Naive thymus-derived CD4-positive, alpha-beta T cell (primary cell): ENCODE measurements at places on chromosomes 12 and 14. TPM values are rescaled to one million over a fixed set of nuclear protein-coding genes. Genes with fewer than 3 reads are reported as not detected.
A peak's percentile ranks its signal among the peaks of the same experiment; 100 is the strongest.

Gene IFNG-AS1
- 0.28 and 0.31 TPM in 2 replicates for total RNA-seq

DNA sequence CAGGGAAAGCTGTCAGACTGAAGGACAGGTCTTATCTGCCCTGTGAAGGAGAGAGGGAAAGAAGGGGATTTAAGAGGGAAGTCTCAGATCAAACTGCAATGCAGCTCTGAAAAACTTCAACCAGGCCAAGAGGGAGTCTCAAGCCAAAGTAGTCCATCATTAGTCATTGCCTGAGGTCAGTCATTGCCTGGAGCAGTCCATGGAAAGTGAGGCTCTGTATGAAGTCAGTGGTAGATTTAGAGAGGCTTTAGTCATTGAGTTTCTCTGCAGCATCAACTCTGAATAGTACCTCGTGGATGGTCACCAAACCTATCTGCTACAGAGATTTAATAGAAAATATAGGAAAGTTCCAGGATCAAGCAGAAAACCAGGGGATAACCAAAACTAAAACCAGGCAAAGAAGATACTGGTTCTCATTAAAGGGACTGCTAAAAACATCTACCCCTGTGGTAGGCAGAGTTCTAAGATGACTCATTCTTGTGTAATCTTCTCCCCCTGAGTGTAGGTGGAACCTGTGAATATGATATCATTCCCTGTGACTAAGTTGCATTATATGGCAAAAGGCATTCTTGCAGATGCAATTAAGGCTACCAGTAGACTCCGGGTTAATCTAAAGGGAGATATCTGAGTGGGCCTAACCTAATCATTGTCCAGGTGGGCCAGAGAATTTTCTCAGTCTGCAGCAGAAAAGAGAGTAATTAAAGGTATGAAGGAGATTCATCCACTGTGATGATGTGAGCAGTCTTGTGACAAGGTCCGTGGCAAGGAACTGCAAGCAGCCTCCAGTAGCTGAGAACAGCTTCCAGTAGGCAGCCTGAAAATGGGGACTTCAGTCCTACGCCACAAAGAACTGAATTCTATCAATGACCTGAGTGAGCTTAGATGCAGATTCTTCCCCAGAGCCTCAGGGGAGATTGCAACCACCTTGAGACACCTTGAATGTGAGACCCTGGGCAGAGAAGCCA lies 123.1 kb downstream of the GALC start:
- H3K27me3 ChIP-seq, result no peaks in the 10 kb centered on the region
- no peak overlapping the region for H3K27ac ChIP-seq
- DNase-seq, result no peak
- H3K36me3 ChIP-seq, result no peaks in the 10 kb centered on the region
- H3K4me3 ChIP-seq, result no peak overlapping the region

- H3K4me1 ChIP-seq, result no peaks in the 10 kb centered on the region
- H3K27ac ChIP-seq, result no peak overlapping the region
- no peak overlapping the region for H3K4me3 ChIP-seq
- no peak for DNase-seq
- no peaks in the 10 kb centered on the region for H3K36me3 ChIP-seq
These were observed 101.9 kb upstream of the BMP4 start for GRCh38 chr14:54058505-54058904.

- H3K27ac ChIP-seq, result no peak overlapping the region
- H3K27me3 ChIP-seq, result no peaks in the 10 kb centered on the region
- no peaks in the 10 kb centered on the region for H3K4me1 ChIP-seq
- no peaks in the 10 kb centered on the region for H3K36me3 ChIP-seq
These were observed 23.7 kb upstream of the NXPH4 start for GRCh38 chr12:57192920-57193319.

Gene DEPDC4
- total RNA-seq, result 0.74 TPM

GRCh38 chr14:67447033-67447381 lies 35.0 kb upstream of the PLEK2 start:
- no peaks in the 10 kb centered on the region for H3K4me1 ChIP-seq
- H3K4me3 ChIP-seq, result no peak overlapping the region

DNA sequence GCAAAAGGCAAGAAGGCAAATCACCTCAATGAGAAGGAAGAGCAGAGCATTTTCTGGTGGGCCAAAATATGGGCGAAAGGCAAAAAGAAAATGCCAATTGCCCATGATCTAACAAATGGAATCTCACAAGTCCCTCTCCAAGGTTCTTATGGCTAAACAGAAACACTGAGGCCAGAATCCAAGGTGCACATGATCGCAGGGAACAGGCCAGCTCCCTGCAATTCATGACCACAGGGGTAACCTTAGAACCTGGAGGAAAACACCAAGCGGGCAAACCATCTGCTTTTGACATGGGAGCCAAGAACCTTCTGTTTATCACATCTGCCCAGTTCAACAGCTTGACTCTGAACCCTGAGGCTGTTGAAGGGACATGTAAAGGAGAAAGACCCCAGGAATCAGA lies 60.0 kb downstream of the NT5DC3 start:
- H3K4me3 ChIP-seq, result no peak overlapping the region
- no peaks in the 10 kb centered on the region for H3K27me3 ChIP-seq
- no peak overlapping the region for H3K27ac ChIP-seq
- H3K36me3 ChIP-seq, result peaks cover 39% of the 10 kb centered on the region
- H3K4me1 ChIP-seq, result no peaks in the 10 kb centered on the region

DNA sequence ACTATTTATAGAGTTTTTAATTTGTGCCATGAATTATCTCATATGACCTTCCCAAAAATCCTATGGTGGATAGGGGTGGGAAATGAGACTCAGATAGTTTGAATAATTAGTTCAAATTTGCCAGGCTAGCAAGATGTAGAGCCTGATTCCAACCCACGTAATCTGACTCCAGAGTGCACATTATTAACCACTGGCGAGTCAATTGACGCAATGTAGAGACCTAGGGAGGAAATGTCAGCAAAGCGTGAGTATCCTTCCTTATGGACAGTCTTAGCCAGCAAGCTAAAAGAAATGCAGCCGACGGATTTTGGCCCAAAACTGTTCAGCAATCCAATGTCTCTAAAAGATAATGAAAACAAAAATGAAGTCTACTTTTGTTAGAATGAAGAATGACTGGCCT lies 193.3 kb upstream of the KRR1 start:
- no peak overlapping the region for H3K4me3 ChIP-seq
- H3K36me3 ChIP-seq, result no peaks in the 10 kb centered on the region

Gene MAP1LC3B2
- 0.48 and 1.3 TPM in 2 replicates for total RNA-seq

- no peak overlapping the region for H3K4me3 ChIP-seq
- H3K27me3 ChIP-seq, result no peaks in the 10 kb centered on the region
- no peak for DNase-seq
- no peak overlapping the region for H3K27ac ChIP-seq
- no peaks in the 10 kb centered on the region for H3K4me1 ChIP-seq
These were observed 142.2 kb upstream of the CNOT2 start for GRCh38 chr12:70101064-70101463.

Gene ADCY4
- total RNA-seq, result 4.6 TPM

DNA sequence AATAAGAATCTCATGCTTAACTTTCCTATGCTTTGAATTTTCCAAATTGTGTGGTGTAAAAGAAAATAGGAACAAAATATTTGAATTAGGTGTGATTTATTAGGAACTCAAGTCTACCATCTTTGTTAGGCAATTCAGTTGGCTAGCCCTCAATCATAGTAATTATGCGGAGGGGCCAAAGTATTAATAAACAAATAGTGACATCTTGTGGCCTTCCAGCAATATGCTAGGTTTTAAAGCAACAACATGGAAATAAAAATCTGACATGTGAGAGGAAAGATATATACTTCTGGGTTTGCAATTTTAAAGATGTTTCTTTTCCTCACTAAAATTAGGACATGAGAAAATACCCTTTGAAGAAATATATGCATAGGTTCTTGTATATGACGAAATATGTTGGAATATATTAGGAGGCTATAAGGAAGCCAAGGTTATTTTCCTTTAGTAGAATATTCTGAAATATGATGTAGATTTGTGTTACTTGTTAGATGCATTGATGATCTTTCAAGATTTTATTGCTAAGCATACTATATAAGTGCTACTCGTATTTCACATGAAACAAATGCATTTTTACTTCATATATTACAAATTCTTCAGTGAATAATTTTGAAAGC lies 200.4 kb downstream of the PTPRO start:
- no peak for DNase-seq
- H3K4me1 ChIP-seq, result no peaks in the 10 kb centered on the region
- no peaks in the 10 kb centered on the region for H3K36me3 ChIP-seq
- H3K27ac ChIP-seq, result no peak overlapping the region

GRCh38 chr12:119683413-119683812 lies 15.5 kb downstream of the PRKAB1 start:
- H3K27ac ChIP-seq, result no peak overlapping the region
- H3K4me1 ChIP-seq, result no peaks in the 10 kb centered on the region
- peaks cover 4% of the 10 kb centered on the region for H3K36me3 ChIP-seq
- H3K27me3 ChIP-seq, result no peaks in the 10 kb centered on the region
- no peak overlapping the region for H3K4me3 ChIP-seq

DNA sequence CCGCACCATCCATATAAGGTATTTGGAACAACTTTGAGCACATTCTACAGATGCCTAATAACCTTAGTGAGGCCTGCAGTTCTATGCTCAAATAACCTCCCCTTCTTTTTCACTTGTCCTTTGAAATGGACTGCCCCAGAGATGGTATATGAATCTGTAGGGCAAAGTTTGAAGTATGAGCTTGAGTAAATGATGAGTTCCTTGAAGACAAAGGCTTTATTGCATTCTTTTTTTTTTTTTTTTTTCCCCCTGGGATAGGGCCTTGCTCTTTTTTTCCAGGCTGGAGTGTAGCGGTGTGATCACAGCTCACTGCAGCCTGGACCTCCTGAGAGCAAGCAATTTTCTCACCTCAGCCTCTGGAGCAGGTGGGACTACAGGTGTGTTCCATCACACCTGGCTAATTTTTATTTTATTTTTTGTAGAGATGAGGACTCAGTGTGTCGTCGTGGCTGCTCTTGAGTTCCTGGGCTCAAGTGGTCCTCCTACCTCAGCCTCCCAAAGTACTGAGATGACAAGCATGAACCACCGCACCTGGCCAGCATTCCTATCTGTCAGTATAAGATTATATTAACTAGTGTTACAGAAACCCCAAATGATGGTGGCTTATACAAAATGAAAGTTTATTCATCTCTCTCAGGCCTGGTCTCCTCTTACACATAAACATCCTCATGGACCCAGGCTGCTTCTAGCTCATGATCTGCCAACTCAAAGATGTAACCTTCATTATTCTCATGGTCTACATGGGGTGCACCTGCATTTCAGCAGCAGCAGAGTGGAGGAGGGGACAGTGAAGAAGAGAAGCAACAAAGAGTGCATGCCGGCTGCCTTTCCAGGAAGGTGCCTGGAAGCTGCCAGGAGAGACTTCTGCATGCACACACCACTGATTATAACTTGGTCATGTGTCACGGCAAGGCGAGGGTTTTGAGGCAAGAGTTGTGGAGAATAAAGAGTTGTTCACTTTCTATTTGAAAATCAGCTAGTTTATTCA lies 101.4 kb downstream of the DUSP16 start:
- DNase-seq, result no peak
- H3K27me3 ChIP-seq, result no peaks in the 10 kb centered on the region
- no peak overlapping the region for H3K4me3 ChIP-seq
- no peaks in the 10 kb centered on the region for H3K36me3 ChIP-seq
- peaks cover 11% of the 10 kb centered on the region for H3K4me1 ChIP-seq

GRCh38 chr12:121537814-121538698 lies 42.8 kb downstream of the KDM2B start:
- peak overlapping the region; percentile 62 for H3K4me3 ChIP-seq
- peak overlapping the region; percentile 74 for H3K27ac ChIP-seq
- no peaks in the 10 kb centered on the region for H3K27me3 ChIP-seq
- no peaks in the 10 kb centered on the region for H3K36me3 ChIP-seq
- DNase-seq, result no peak
- peaks cover 29% of the 10 kb centered on the region for H3K4me1 ChIP-seq

DNA sequence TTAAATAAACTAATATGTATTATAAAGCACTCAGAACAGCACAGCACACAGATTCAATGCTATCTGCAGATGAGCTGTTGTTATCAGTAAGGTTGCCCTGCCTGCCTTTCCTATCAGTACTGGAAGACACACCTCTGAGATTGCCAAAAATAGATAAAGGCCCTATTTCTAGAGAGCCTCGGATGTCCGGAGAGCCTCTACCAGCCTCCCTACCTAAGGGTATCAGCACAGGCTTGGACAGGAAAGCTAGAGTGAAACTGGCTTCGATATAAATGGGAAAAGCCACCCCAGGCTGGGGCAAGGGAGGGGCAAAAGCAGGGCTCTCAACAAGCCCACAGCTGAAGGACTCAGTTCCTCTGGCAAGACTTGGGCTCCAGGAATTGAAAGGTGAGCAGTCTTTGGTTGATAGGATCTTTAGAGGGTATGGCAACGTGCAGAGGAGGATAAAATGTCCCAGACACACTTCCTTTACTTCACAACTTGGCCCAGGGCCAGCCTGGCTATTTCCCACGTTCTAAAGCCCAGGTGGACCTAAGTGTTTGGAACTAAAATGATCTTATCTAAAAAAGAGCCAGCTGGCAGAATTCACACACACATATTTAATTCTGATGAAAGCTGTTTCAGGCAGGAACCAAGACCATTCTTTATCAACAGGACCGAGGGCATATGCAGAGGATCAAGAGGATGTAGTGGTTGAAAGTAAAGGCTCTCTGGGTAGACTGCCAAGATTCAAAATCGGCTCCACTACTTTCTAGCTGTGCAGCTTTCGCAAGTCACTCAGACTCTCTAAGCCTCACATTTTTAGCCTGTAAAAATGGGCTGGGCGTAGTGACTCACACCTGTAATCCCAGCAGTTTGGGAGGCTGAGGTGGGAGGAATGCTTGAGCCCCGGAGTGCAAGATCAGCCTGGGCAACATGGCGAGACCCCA lies 37.8 kb upstream of the ITPR2 start:
- H3K27me3 ChIP-seq, result no peaks in the 10 kb centered on the region
- no peaks in the 10 kb centered on the region for H3K36me3 ChIP-seq
- DNase-seq, result no peak
- no peak overlapping the region for H3K4me3 ChIP-seq

- peaks cover 10% of the 10 kb centered on the region for H3K4me1 ChIP-seq
- peak overlapping the region; percentile 77 for H3K27ac ChIP-seq
- no peak for DNase-seq
- no peaks in the 10 kb centered on the region for H3K36me3 ChIP-seq
These were observed 1.0 kb downstream of the TMEM30B start for GRCh38 chr14:61280092-61280525.

GRCh38 chr14:101290611-101291010 lies 270.7 kb upstream of the DIO3 start:
- no peaks in the 10 kb centered on the region for H3K27me3 ChIP-seq
- H3K36me3 ChIP-seq, result no peaks in the 10 kb centered on the region
- no peak overlapping the region for H3K27ac ChIP-seq
- no peak overlapping the region for H3K4me3 ChIP-seq
- no peak for DNase-seq

DNA sequence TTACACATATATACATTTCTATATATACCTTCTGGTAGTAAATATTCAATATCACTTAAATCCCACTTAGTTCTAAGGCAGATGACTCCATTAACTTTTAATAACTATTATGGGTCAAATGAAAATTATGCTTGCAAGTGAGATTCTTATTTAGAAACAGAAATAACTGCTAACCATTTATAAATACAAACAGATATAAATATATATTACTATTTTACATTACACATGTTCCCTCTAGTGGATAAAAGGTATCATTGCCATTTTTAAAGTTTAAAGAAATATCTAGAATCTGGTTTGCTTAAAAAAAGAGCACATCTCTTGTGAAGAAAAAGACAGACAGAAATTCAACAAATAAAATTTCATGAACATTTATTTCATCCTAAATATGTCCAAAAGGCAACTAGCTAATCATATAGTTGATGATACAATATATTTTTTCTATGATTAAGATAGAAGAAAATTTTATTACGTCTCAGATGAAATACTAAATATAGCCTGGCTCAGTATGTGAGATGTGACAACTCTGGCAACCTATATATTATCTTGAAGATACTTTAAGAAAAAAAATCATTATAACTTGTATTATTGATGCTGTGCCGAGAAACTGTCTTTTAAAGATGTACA lies 11.7 kb upstream of the RAD51AP1 start:
- H3K4me3 ChIP-seq, result no peak overlapping the region
- H3K4me1 ChIP-seq, result peaks cover 8% of the 10 kb centered on the region
- H3K27ac ChIP-seq, result no peak overlapping the region
- peaks cover 11% of the 10 kb centered on the region for H3K36me3 ChIP-seq
- peak; percentile 20 for DNase-seq
